ENCODE measurements at places on chromosomes 5 and 9.

DNA sequence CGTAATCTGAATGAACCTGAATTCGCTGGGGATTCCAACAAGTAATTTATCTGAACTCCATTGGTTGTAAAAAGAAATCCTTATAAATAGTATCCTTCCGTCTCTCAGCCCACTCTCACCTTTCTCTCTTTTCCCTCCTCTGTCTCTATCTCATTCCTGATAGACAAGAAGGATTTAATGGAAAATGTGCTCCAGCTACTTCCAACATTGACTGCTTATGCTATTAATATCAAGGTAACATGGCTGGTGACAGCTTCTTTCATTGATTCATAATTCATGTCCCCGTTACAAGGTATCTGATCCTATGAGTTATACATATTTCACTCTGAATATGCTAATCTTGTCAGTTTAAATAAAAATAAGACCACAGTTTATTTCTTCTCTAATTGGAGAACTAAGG, 326.8 kb downstream of the RASEF start:
- no peak for DNase-seq

DNA sequence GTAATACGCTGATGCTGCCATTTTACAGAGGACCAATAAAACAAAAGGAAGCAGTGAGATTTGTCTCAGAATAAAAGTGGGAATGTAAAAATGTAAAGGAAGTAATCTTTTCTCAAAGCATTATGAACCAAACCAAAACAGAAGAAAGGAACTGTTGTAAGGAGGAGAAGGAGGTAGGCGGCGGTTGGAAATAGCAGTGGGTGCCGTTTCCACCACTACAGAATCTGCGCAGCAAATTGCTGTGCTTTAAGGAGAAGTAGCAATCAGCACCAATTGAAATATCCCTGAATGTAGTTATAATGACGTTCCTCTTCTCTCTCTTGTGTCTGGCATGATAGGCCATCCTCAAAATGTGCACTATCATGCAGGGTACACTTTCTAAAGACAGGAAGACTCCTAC, 455.1 kb upstream of the TLE4 start:
- peak; percentile 70 for DNase-seq

GRCh38 chr5:61806491-61807020, 474.5 kb downstream of the ZSWIM6 start:
- DNase-seq, result no peak

DNA sequence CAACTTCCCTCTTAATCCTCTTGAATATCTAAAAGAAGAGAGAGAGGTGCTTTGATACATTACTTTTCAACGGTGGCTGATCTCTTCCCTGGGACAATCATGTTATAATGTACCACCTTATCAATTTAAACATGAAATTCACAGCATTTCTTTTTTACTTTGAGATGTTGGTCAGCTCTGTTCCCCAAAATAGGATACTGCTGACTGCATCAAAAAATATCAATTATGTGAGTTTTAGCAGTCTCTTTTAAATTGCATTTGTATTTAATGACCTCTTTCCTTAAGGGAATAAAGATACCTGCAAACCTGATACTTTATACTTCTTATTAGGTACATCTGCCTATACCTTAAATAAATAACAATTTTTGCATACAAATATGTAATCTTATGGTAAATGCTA, 58.4 kb upstream of the MARCHF11 start:
- DNase-seq, result no peak

- DNase-seq, result no peak
These were observed 44.5 kb upstream of the JMY start for GRCh38 chr5:79191457-79191856.

- DNase-seq, result no peak
These were observed 54.8 kb downstream of the C5orf15 start for GRCh38 chr5:133913413-133914155.

- DNase-seq, result no peak
These were observed 17.6 kb downstream of the CD74 start for GRCh38 chr5:150394912-150395687.

DNA sequence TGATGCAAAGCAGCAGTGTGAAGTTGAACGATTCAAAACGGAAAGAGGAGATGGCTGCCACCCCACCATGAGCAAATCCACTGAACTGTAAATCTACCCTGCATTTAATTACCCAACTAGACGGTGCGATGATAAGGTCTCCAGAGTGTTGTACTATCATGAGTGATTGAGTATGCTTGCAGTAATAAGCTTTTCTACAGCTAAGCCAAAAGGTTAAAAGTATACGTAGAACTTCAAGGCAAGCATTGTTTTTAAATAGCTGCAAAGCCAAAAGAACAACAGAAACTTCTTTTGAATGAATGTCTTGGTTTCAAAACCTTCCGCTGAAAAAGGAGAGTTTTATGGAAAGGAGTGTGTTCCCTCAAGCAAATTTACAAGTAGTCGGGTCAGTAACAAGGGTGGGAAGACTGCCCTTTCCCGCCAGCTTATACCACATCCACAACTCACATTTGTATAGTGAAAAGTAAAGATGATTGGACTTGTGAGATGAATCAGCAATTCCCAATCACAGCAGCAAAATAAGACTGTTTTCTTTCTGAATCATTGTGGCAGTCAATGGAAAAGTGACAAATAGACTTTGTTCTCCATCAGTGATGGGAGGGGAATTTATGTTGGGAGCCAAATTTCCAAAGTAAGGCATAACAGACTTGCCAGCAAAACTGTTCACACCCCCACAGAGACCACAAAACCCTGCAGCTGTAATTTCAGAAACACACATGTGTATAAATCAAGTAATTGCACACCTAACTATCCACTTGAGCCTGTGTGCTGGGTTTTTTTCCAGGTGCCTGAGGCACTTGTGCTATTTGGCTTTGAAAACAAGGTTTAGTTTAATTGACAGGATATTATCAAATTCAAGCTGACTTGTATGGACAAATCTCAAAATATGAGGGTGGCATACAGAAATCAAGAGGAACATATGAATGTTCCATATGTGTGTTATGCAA, 407.7 kb upstream of the GRAMD2B start:
- DNase-seq, result no peak

GRCh38 chr5:89106480-89106879, 223.5 kb upstream of the MEF2C start:
- no peak for DNase-seq

GRCh38 chr9:5762421-5762820, 70.5 kb downstream of the ERMP1 start:
- DNase-seq, result no peak

- DNase-seq, result no peak
These were observed 189.8 kb downstream of the ELAVL2 start for GRCh38 chr9:23636199-23636598.

DNA sequence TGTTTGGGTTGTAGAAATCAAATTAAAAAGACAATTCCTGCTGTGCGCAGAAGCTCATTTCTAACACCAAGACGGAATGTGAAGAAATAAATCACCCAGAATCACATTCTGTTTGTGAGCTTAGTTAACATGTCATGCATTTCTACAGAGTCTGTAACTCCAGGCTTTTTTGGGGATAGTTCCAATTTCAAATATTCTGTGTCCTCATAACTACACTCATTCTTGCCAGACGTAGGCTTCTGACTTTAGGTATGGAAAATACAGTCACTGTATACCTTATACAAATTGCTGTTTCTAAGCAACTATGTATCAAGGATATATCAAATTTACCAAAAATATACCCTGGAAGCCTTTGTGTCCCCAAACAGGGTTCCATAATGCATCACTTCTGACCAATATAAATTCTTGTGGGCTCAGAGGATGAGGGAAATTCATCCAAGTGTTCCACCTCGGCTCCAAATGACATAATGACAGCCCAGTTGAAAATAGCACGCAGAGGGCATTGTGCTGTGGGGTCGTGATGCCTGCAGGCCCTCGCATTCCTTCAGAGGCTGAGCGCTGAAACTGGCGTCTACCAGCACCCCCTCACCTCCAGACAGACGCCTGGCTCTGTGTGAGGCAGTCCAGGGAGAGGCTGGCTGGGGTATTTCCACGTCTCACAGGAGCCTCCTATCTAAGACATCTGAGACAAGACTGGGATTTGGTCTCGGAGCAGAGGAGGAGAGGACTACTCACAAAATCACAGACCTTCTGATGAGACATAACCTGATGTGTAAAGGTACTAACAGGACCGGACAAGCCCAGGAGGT, 79.8 kb downstream of the KLF4 start:
- no peak for DNase-seq

All from posterior cingulate gyrus (tissue), 11 donors.